ENCODE measurements at places on chromosomes 1 and 21.

GRCh38 chr1:203269654-203270020, 35.7 kb upstream of the BTG2 start:
- DNase-seq: no peak

- DNase-seq: no peak
Measured at GRCh38 chr1:68210829-68211228, 21.5 kb downstream of the WLS start.

DNA sequence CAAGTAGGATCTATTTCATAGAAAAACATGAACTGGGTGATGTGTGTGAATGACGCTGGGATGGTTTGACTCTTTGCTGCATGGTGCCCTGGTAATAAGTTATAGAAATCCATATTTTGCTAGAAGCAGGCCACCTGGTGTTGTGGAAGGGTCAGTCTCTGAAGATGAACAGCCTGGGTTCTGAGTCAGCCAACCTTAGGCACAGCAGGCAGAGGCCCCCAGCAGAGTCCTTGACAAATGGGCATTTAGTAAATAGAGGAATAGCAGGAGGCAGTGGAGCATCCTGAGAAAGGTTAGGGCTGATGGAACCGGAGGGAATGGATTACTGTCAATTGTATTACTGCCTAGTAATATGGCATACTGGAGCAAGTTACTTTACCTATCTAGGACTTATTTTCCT, 20.9 kb downstream of the FGGY start:
- DNase-seq: no peak

DNA sequence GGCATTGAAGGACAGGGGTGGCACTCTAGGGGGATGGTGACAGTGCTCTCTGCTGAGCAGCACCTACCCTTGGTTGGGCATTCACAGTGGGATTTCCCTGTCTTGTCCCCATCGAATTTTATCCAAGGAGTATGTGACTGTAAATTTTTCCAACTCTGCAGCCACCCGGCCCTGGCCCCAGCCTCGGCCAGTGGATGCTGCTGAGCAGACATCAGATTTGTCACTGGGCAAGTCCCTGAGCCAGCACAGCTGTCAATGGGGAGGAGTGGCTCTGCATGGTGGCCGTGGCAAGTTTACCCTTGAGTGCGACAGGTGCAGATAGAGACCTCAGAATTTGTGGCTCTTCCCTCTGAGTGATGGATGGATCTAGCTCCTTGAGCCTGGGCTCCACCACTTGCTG, 240.2 kb upstream of the CSF3R start:
- DNase-seq: no peak

- no peak for DNase-seq
Measured at GRCh38 chr1:67953301-67953700, 97.1 kb downstream of the DIRAS3 start.

GRCh38 chr1:53087332-53088285, 25.6 kb downstream of the PODN start:
- no peak for DNase-seq

GRCh38 chr1:175478217-175478616, 265.2 kb downstream of the TNR start:
- DNase-seq: no peak

DNA sequence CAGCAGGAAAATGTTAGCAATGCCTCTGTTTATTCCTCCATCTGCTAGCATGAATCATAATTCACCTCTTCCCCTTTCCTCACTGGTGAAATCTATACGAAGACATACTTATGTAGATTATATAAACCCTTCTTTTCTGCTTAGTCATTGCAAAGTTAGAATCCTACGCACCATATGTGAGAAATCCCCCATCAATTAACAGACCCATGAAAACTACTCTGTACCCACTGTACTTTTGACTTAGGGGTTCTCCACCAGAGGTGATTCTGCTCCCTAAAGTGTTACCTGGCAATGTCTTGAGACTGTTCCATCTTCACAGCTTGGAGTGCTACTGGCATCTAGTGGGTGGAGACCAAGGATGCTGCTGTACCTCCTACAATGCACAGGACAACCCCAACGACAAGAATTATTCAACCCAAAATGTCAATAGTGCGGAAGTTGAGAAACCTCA, 49.6 kb upstream of the KCTD3 start:
- no peak for DNase-seq

DNA sequence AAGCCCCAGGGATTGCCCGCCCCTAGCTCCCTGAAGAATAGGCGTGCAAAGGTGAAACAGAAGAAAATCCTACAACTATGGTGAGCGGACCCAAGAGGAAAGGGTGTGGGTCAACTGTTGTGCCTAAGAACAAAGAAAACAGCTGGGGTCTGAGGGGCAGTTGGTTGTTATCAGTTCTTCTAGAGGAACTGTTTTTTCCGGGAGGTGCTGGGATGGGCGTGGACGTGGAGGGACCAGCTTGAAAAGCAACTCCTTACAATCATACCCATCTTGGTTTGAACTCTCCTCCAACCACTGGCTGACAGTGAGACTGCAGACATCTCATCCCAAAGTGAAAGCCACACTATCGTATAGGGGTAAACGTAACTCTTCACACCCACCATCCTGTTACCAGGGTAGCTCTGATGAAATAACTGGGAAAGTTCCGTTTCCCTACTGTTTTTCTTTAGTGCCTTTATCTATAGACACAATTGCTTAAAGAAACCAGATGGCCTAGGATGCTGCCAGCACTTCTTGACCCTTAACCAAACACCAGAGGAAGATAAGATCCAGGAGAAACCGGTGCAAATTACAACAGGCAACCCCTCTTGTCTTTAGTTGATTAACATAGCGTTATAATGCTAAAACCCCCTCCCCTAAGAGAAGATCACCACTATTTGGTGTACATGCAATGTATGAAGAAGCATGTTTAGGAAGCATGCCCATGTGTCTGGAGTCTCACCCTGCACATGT, 25.6 kb upstream of the FAM89A start:
- DNase-seq: no peak

DNA sequence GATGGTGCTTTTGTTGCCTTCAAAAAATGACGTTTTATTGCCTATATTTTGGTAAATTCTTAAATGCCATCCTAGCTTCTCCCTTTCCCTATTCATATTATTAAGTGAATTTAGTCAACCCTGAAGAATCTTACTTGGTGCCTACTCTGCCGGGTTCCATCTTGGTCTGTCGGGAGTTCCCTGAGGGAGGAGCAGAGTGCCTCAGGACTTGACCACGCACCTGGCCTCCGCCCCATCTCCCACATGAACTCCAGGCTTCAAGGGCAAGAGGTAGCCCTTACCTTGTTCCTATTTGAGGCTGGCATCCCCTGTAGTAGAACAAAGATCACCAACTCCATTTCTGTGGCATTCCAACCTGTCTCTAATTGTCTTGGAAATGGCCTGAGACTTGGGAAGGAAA, 21.5 kb downstream of the VANGL2 start:
- DNase-seq: no peak

GRCh38 chr1:53446051-53446450, 13.1 kb upstream of the DMRTB1 start:
- DNase-seq: no peak

DNA sequence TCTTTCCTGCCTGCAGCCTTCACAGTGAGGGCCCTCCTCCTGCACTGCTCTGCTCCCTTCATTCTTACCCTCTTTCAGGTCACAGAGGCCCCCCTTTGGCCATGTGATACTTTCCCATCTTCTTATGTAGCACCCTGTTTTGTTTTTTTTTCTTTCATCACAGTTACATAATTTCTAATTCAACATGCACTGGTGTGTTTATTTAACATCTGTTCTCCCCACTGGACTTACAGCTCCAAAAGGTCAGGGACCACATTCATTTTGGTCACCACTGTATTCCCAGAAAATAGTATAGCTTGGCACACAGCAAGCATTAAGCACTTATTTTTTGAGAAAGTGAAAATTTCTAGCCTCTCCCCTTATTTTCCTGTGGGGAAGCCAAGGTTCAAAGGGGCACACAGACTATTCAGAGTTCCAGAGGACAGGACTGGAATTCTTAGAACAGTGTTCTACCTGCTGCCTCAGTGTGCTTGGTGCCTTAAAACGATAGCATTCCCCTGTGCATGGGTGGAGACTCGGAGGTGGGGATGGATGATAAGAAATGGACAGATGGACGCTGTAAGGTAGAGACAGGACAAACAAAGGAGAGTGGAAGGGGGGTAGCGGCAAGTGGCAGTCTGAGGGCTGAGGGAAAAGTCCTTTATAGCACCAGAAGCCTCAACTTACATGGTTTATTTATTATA, 5.3 kb downstream of the DENND2D start:
- no peak for DNase-seq

DNA sequence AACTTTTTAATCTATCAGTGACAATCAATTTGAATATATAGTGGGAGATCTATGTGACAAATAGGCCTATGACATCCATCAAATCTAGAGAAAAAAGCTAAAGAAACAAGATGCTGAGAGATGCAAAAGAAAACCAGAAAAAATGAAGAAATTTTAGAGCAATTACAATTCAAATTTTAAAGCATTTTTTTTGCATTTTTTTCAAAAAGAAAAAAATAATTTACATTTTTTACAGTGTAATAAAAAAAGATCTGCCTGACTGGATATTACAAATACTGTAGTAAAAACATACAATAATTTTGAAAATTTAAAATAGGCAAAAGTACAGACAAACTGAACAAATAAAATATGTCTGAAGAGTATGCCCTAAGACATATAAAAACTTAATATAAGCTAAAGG, 14.4 kb downstream of the CD34 start:
- no peak for DNase-seq

GRCh38 chr21:39946199-39946598, 79.0 kb downstream of the PCP4 start:
- DNase-seq: no peak
